ENCODE measurements at places on chromosomes 2 and 18.

DNA sequence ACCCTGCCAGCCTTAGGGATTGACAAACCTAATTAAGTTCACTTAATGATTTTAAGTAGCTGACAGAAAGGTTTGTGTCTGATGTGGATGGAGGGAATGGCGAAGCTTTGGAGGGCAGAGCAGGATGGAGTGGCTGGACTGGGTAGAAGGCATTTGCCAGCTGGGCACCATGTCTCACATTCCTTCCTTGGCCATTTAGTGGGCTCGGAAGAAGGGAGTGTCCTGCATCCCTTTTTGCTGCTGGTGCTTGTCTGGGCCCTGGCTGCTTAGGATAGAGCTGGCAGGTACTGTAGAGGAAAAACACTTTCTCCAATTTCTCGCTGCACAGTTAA, 166.7 kb downstream of the CLIP4 start:
- DNase-seq, result no peak

- DNase-seq, result no peak
Measured at GRCh38 chr2:129816813-129817574, 162.5 kb upstream of the RAB6C start.

GRCh38 chr2:66575625-66576310, 140.8 kb downstream of the MEIS1 start:
- no peak for DNase-seq

DNA sequence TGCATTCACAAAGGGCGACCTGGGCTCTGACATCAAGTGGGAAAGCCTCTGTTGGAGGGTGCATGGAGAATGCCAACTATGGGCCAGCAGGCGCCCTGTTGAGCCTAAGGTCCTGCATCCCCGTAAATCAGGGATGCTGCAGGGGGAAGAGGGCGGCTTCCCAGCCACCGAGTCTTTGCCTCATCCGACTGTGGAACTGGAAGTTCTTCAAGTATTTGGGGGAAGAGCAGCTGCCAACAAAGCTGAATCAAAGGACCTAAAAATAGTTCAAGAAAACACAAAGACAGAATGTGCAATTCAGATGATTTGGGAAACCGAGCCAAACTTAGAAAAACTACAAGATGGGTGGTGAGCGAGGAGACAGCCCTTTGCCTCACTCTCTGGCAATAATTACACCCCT, 281.1 kb upstream of the MGAT5 start:
- no peak for DNase-seq

DNA sequence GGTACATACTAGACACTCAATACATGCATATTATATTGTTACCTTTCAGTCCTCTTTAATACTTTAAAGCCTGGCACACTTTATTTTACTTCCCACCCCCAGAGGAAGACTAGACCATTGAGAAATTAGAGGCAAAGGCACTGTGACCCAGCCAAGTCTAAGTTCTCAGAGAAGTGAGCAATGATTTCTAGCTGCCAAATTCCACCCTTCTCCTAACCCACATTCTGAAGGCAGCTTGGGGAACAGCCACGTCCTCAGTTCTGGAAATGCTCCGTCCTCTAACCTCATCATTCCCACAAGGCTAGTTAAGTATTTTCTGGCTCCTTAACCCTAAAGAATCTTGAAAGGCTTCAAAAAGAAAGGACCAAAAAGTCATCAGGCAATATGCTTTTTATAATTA, 86.6 kb downstream of the COL5A2 start:
- DNase-seq, result no peak

DNA sequence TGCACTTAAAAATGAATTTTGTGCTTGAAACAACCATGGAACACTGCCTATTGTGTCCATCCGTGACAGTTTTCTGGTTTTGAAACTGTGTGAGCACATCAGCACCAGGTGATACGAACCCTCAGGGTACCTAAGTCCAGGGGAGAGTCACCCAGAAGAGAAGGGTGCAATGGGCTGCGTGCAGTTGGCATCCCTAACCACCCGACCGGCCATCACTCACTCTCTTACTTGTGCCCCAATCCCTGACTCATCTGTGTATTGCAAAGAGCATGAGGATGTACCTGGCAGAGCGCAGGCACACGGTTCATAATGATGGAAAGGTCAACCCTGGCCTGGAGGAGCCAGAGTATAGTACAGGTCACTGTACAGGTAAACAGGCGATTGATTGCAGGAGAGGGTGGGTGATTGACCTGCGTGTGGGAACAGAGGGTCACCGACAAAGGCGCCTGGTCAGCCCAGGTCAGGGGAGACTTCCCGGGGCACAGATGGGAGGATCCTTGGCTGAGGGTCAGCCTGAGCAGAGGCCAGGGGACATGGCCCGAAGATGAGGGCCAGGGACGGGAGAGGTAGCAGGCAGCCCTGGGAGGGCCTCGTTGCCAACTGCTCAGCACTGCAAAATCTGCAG, 160.3 kb downstream of the SEPTIN10 start:
- DNase-seq, result no peak

DNA sequence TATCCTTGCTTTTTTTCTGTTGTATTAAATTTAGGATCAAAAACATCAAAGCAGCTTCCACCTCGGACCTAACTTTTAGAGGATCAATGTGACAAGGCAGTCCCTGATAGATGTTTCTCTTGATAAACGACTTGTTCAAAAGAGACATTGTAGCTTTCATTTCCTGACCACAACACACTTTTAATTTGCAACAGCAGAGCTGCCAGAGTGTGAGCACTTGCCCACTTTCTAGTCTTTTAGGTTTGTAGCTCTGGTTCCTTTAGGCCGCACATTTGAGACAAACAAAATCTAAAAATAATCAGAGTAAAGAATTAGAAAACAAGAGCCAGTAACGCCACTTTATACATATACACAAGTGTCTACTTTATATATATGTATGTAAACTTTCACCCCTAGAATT, 3.1 kb downstream of the FIGN start:
- no peak for DNase-seq

GRCh38 chr2:42053791-42054701, 6.2 kb downstream of the PKDCC start:
- no peak for DNase-seq

- no peak for DNase-seq
Measured at GRCh38 chr18:64097497-64097896, 51.4 kb downstream of the LINC00305 start.

- no peak for DNase-seq
Measured at GRCh38 chr2:100257939-100258338, 64.4 kb downstream of the LONRF2 start.

DNA sequence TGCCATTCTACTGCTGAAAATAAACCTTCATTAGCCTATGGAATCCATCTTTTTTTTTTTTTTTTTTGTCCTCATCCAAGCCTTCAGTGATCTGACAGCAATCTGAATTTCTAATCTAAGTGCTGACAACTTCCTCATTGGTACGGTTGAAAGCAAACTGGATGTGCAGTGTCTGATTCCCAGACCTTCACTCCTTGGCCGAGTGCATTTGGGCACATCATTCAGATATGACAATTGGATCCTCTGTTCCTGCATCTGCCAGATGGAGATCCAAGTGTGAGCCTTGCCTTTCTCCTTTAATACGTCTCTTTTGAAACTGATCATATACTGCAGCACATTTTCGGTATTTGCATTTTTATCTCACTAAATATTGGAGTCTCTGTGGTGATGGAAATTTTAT, 713.1 kb downstream of the DCDC2C start:
- no peak for DNase-seq

- no peak for DNase-seq
Measured at GRCh38 chr2:237257471-237257951, 156.5 kb downstream of the COL6A3 start.

DNA sequence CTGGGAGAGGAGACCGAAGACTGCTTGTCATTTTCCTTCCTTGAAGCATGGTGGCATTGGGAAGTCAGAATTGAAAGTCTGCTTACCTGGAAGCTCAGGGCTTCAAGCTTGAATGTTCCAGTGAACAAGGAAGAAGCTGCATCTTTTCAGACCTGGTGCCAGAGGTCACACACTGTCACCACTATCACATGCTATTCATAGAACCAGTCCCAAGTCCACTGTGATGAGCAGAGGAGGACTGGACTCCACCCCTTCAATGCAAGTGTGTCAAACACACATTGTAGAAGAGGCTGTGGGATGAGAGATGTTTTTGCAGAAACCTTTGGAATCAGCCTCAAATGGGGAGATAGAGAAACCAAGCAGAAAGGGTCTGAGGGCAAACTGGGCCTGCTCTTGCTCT, 81.4 kb downstream of the LYPD1 start:
- DNase-seq, result no peak

DNA sequence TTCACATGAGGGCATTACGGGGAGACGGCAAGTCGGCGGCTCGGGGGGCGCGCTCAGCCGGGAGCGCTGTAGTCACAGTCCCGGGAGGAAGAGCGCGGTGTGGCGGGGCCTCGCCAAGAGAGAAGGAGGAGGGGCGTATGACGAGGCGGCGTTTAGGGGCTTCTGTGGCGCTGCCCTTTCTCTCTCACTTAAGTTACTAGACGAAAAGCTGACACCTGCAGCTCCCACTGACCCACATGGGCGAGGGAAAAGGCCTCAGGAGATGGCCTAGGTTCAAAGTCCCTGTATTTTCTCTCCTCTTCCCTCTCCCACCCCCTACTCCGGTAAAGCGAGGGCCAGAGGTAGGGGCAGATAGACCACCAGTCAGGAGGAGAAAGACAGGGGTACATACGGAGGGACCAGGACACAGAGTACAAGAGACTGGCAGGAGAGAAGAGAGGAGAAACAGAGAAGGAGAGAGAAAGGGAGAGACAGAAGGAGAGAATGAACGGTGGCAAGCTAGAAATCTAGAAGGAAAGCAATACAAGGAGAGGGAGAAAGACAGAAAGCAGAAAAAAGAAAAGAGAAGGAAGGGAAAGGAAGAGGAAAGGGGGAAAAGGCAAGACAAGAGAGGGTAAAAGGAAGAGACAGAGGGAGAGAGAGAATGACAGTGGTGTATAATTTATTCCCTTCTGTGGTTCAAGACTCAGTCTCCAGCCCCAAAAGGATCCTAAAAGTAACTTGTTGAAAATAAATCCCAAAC, 3.8 kb downstream of the SIX2 start:
- no peak for DNase-seq

- no peak for DNase-seq
Measured at GRCh38 chr2:32623311-32623706, 4.5 kb upstream of the TTC27 start.

GRCh38 chr2:128395640-128396499, 77.2 kb upstream of the HS6ST1 start:
- no peak for DNase-seq

DNA sequence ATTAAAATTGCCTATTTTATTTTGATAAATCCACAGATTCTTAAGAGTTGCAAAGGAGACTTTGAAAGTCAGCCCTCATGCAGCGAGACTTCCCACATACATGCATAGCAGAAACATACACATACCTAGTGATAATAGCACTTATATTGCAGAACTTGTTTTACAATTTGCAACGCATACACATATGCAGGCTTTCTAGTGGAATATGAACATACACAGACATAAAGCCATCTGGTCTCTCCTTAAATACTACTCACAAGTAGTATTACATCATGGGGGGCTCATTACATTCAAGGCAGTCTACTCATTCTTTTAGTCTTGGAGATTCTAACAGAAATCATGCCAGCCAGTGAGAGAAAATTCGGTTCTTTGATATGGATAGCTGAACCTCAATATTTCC, 295.1 kb upstream of the RND3 start:
- DNase-seq, result no peak

- no peak for DNase-seq
Measured at GRCh38 chr2:237354892-237355291, 59.1 kb downstream of the COL6A3 start.

GRCh38 chr2:109382226-109382895, 231.4 kb downstream of the SEPTIN10 start:
- no peak for DNase-seq

GRCh38 chr2:10136101-10136934, 13.8 kb downstream of the RRM2 start:
- DNase-seq, result no peak

GRCh38 chr18:79545736-79546171, 133.8 kb upstream of the CTDP1 start:
- DNase-seq, result no peak

GRCh38 chr2:4715065-4715464, 977.1 kb upstream of the SOX11 start:
- DNase-seq, result no peak

DNA sequence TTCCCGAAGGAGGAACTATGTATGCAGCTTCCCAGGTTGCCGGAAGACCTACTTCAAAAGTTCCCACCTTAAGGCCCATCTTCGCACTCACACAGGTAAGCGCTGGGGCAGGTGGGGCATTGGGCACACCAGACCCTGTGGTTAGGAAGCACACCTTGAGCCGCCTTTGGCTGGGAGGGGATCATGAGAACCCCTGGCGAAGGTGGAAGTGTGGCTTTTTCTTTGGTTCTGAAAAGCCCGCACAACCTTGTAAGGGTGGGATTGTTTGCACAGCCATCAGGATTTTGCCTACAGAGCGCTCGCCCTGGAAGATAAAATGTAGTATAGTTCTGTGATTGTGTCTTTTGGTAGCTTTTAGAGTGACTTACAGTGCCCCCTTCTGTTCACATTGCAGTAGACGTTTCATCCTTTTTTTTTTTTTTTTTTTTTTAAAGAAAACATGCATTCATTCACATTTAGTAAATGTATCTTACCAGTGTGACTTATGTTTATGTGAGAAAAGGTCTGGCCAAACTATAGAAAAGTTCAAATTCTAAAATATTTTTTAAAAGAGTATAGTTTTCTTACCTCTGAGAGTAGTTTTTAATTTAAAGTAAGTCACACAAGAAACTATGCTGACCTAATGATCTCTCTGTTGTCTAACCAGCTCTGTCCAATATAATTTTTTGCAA, 5.3 kb downstream of the KLF11 start:
- DNase-seq, result no peak

GRCh38 chr2:214810671-214811070, 1.2 kb upstream of the BARD1 start:
- no peak for DNase-seq
